ENCODE measurements at places on chromosomes 3 and 15.

DNA sequence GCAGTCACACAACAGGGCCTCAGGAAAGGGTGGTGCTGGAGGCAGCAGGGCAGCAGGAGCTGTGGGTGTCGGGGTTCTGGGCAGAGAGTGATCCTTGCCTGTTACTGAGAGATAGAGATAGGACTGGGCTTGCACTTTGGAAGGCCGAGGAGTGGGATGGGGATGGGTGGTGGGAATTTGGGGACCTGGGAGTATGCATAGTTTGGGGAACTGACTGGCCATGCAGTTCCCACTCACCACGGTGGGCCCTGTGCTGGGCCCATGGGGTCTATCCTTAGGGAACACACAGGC, 192.5 kb upstream of the LINGO1 start:
- DNase-seq = no peak

DNA sequence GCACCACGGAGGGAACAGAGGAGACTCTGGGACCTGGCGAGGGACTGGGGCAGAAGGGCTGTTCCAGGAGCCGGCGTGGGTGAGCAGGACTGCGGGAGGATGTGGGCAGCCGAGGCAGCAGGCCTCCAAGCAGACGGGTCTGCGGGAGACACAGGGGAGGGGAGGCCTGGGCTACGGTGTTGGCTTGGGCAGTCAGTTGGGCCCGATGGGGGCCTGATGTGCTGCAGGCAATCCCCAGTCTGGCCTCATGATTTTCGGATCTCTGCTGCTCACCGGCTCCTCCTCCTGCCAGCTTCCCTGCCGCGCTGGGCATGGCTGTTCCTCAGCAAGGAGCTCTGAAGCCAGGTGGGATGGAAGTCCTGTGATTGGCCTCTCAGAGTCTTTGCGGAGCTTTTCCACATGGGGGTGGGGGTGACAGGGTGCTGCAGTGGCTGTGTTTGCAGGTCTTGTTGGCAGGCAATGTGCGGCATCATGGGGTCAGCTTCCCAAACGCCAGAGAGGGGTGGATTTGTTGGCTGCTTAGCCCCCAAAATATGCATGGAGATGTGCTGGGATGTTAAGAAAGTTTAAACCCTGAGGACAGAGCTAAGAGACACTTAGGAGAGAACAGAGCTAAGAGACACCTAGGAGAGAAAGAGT, 19.3 kb downstream of the MINAR1 start:
- no peak for DNase-seq

- DNase-seq = peak; percentile 19
Observed at GRCh38 chr3:192685801-192686200, 41.5 kb downstream of the FGF12 start.

DNA sequence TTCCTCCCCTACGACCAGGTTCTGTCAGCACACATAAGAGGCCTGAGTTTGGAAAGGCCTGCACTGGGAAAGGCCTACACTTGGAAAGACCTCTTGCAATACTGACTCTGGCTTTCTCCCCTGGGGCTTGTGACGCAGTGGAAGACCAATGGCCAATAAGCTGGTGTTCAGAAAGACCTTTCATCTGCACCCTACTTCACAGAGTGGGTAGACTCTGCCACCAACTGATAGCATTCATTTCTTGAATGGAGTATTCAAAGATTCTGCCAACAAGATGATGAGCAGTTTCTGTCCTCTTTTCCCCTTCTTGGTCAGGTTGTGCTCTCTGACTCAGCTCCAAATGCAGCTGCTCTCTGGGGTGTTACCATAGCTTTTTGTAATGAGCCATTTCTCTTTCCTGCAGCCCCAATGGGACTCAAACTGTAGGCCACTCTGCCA, 48.8 kb downstream of the TIPARP start:
- peak; percentile 43 for DNase-seq

GRCh38 chr3:156059950-156060501, 60.4 kb upstream of the KCNAB1 start:
- DNase-seq = no peak

GRCh38 chr3:156547637-156548036, 7.3 kb downstream of the SSR3 start:
- DNase-seq = peak; percentile 79

DNA sequence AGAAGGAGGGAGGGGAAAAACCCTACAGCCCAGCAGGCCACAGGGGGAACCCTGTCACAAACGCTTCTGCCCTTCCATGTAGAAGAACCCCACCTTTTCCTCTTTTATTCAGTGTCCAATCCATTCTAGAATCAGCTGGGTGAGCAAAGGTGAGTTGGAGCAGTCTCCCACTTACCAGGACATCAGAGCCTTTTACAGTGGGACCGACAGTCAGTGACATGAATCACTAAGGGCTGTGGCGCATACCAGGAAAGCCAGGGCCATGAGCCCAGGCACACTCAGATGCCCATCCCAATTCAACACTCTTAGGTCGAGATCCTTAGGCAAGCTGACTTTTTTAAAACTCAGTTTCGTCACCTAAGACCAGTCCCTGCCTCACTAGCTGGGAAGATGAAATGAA, 146.1 kb downstream of the AQP9 start:
- peak; percentile 60 for DNase-seq

DNA sequence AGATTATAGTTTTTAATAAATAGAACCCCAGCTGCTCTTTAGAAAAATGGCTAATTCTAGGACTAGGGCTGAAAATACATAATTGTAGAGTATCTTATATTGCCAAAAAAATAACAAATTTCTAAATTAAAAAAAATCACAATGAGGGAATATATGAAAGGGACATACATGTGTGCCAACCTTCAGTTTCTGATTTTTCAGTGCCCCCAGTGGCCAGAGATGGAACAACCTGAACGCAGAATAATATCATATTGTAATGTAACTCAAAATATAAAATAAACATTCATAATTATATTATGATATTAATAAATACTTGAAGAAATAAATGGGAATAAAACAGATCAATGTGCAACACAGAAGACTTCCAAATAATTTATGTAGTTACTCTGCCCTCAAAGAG, 460.5 kb downstream of the ZNF385D start:
- DNase-seq = no peak

DNA sequence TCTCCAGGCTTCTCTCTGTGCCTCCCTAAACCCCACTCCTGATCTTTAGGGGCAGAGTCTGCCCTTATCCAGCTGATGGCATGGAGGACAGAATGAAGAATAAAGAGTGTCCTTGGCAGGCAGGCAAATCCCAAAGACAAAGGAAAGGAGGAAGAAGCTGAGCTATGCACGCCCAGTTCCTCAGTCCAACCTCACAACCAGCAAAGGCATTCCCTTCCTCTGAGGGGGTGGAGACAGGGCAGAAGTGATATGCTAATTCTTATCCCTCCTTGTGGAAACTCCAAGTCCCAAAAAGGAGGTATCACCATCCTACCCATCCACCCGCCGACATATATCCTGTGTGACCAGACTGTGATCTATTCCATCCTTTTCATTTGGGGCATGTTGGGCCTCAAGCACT, 10.5 kb upstream of the CCDC54 start:
- peak; percentile 15 for DNase-seq

DNA sequence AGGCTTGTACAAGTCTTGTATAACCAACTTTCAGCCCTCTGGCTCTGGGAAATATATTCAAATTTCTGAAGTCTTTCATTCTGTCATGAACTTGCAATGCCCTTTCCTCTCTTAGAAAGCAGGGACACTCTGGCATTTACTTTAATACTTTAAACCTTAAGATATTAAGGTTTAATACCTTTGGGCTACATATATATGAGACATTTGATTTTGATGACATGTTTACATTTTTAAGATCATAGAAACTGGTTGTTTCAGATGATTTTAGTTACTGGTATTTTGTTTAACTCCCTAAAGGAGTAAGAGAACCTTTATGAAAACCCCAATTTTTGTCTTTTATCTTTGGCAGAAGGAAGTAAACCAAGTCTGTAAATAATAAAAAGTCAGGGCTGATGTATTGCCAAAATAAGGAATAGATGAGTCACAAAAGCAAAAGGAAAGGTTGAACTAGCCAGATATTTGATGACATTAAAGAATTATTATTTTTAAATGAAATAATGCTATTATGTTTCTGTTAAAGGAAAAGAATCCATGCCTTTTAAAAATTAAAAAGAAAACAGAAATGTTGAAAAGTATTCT, 579.0 kb upstream of the CBLB start:
- no peak for DNase-seq

DNA sequence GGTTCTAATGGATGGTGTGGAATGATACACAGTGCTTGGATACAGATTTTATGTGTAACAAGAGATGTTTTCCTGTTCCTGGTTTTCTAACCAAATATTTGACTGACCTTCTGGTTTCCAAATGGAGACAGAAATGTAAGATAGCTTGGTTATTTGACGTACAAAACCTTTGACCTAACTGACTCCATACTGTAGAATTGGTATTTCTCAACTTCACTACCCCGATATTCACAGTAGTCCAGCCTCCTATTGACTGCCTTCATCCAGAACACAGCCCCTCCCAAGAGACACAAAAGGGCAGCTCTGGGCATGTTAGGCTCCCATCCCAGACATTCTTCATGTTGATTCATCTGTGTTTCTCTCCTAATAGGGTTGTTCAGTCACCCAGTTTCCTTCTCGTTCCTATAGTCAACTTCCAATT, 33.4 kb downstream of the MYO1E start:
- peak; percentile 98 for DNase-seq

- peak; percentile 97 for DNase-seq
Observed at GRCh38 chr3:156675830-156676767, 1.7 kb downstream of the TIPARP start.

DNA sequence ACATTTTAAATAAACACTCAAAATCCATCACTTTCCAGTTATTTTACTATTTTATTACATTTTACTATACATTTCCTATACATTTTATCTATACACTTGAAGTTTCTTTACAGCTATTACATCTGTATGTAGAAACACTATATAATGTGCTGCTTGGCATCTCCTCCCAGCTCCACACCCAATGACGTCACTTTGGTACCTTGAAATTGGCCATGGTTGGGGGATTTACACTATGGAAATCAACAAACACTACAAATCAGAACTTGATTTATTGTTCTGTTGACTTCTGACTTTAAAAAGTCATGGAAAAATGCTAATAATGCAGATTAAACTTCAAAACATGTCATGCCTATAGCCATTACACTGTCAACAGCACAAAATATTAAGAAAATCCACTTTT, 48.9 kb upstream of the STT3B start:
- no peak for DNase-seq

GRCh38 chr3:72155391-72156064, 370.6 kb upstream of the PROK2 start:
- peak; percentile 50 for DNase-seq

DNA sequence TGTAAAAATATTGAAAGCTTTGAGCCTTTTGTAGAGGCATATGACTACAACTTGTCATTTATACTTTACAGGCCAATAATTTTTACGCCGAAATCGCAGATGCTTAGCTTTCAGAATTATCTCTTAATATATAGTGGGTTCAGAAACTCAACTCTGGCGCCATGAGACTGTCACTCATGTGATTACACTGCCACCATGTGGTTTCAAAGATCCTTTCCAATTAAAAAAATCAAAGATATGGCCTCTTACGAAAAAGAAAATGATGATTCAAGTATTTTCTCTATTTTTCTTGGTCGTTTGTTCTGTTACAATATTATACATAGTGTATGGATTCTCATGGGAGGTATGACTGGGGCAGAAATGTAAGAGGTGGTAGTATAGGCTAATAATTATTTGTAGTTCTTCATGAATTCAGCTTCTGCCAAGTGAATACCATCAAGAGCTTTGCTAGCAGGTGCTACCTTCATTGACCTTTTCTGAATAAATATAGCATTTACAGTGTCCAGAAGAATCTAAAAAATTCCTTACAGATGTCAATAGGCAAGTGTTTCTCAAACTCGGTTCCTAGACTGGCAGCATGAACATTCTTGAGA, 751.7 kb upstream of the GOLIM4 start:
- peak; percentile 56 for DNase-seq

- DNase-seq = no peak
Observed at GRCh38 chr3:120451272-120451761, 525 bp upstream of the FSTL1 start.

DNA sequence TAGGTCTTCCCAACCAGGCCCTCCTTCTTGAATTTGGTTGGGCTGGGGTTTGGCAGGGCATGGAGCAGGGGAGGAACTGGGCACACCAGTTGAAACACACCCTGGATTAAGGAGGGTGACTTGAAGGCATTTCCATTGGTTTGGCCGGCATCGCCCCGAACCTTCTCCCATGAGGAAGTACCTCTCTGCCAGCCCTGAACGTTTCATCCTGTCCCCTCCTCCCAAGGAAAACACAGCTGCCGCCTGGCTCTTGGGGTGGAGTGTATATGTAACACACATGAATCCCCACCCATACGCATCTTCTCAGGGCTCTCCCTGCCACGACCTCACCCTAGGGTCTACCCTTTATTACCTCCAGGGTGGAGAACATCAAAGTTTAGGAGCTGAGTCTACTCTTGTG, 14.6 kb downstream of the UBAP1L start:
- DNase-seq = no peak

GRCh38 chr3:124234852-124235252, 242.9 kb upstream of the ROPN1 start:
- DNase-seq = no peak

GRCh38 chr15:42854576-42854975, 66.0 kb downstream of the TTBK2 start:
- DNase-seq = no peak

DNA sequence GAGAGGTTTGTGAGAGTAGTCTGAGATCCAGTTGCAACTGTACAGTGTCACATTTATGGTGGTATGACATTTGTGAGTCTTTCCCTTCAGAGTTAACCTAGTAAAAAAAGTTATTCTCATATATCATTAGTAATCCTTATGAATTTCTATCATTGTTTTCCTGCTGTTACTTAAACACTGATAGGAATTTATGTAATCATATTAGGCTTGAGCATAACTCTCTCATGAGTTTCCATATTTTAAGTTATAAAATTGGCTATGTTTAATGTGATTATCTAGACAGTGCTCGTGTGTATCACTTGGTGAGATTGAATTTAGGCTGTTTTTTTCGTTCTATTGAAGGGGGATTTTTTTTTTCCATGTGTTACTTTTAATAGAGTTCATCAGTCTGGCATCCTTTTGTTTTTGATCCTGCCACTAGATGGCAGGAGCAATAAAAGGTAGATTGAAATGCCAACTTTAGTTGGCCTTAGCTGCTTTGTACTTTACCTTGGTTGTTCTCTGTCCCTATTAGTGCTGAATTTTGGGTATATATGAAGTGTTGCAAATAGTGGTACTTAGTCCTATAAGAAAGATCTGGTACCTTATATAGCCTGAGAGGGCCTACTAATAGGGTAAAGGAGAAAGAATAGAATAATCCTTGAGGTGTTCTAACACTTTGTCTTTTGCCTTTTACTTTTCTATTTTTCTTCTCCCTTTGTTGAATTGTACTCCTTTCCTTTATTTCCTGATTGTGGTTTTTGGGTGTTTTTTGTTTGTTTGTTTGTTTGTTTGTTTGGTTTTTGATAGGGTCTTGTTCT, 17.9 kb downstream of the STT3B start:
- DNase-seq = peak; percentile 37

DNA sequence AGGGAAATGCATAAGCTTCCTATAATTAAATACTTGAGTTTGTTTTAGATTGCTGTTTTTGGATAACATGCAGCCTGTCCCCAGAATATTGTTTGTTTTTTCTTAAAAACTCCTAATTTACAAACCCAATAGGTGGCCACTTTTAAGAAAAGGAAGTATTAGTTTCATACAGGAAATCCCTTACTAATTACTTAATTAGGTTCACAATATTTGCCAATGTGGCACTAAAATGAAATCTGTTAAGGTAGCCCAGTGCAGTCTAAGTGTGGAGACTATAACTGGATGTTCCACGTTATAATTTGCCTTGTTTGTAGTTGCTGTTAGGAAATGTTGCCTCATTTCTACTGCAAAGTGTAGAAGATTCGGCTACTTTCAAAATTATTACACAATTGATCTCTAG, 195.8 kb downstream of the BBX start:
- no peak for DNase-seq

- no peak for DNase-seq
Observed at GRCh38 chr3:8312685-8313084, 188.9 kb upstream of the LMCD1 start.
